Fibroblast of skin of scalp (primary cell): ENCODE measurements at places on chromosomes 12 and 14.

DNA sequence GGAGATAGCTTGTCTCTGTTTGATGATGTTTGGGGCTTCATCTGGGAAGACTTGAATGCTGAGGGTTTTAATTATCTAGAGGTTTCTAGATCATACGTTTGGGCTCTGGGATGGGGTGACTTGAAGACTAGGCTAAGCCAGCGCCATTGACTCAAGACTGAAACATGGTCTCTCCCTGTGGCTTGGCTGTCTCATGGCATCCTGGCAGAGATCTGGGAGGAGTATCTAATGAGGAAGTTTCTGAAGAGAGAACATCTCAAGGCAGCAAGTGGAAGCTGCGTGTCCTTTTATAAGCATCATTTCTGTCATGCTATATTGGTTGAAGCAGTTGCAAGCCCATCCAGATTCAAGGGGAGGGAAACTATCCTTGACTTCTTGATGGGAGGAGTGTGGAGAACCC, 104.8 kb downstream of the UNC79 start:
- DNase-seq = no peak

DNA sequence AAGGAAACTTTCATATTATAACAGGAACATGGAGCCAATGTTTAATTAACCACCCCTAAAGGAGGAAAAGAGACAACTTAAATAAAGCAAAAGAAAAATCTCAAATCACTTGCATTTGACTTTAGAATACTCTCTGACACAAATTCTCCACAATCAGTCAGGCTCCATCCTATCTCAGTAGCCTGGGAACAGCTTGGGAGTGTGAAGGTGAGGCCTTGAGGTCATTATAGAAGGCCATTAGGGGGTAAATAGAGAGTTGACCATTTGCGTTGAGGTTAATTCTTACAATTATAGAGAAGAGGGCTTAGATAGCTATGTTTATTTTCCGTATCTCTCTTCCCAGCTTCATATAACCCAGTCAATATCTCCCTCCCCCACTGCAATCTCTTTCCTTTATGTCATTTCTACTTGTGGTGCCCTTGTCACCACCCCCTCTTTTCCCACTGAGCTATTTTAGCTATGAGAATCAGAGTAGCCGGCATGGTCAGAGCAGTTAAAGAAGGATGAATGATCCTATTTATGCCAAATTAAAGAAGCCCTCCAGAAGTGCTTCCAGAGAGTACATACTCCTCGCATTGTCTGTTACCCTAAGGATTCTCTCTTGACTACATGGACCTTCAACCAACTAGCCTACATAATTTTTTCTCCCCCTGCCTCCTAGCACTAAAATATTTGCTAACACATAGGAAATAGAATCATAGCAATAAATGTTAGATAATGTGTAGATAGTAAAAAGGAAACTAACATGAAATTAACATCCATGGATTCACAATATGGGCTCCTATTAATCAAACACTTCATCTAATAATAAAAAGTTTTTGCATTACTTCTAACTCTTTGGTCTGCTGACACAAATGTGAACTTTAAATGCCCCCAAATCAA, 135.2 kb upstream of the KRR1 start:
- DNase-seq = peak; percentile 33

GRCh38 chr14:38405851-38406635, 150.2 kb upstream of the CLEC14A start:
- peak; percentile 90 for DNase-seq

DNA sequence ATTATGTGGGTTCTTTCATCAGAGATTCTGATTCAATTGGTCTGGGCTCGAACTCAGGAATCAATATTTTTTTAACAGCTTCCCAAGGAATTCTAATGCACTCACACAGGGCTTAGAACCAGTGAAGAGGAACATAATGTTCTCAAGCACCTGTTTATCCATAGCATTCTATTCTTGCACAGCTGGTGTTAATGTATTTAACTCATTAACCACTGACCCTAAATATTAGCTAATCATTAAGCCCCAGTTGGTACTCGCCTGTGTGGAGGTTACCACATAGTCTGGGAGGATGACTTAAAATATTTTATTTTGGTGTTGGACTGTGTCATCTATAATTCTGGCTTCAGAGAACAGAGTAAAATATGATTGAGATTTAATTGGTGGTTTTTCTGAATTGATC, 45.3 kb downstream of the LRP6 start:
- DNase-seq = no peak

- DNase-seq = no peak
Measured at GRCh38 chr14:91399868-91400640, 17.6 kb downstream of the CCDC88C start.

DNA sequence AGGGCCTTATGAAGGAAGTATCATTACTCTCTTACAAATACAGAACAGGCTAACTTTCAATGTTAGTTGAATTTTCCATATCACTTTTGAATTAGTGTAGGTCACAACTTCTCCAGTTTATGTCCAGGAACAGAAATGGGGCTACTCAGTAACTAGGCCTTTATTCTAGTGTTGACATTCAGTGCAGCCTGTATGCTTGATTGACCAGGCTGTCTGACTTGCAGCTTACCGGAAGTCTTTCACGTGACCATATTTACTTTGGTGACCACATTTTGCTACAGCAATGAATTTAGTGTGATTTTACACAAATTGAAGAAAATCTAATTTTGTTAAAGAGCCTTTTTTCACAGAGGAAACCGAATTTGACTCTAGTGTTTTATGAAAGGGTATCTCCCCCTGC, 12.4 kb downstream of the MTERF2 start:
- no peak for DNase-seq

DNA sequence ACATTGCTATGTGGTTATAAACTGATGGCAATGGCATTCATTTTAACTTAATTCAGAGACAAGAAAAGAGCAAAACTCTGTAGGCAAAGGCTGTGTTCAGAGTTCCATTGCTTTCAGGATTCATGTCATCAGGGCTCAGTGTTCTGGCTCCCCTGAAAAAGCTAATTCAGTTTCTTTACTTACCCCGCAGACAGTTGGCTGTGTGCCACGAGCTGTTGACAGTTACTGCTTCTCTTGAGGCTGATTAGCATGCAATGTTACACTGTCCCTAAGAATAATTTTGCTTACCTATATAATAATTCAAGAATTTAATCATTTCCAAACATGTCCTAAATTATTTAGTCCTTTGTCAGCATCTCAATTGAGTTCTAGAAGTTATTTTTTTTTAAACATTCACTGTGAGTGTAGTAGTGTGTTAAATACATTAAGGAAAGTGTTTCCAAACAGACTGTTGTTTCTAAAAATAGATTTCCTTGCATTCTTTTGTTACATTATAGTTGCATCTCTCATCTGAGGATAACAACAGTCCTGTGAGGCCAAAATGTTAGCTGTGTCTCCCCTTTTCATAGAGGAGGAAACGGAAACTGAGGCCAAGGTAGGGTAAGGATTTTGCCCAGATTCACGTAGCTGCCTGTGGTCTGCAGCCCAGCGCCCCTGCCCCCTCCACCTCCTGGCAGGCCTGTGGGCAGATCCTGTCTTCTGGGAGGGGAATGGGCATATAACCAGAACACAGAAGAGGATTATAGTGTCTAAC, 98.6 kb downstream of the PELI2 start:
- peak; percentile 77 for DNase-seq

- peak; percentile 58 for DNase-seq
Measured at GRCh38 chr14:26200687-26201086, 397.1 kb downstream of the NOVA1 start.

- no peak for DNase-seq
Measured at GRCh38 chr14:105476097-105476830, 1.6 kb downstream of the CRIP2 start.

DNA sequence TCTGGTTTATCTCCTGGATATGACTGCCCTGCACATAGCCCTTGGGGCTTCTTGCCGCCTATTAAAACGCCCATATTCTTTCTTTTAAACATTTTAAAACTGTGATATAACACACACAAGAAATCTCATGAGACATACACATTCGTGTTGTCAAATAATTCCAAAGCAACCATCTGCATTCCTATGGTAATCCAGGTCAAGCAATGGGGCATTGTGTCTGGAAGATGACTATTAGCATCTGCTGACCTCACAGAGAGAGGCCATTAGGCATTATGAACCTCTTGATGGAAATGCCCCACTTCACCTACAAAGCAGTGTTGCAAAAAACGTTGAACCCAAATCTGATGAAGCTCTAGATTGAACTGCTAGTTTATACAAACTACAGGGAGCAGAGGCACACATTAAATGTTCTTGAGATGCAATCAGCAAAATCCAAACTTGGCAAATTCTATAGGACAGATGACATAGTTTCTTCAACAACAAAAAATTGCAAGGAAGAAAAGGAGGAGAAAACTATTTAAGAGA, 513.8 kb upstream of the CCDC196 start:
- peak; percentile 66 for DNase-seq

- DNase-seq = peak; percentile 24
Measured at GRCh38 chr14:34461334-34462131, 507 bp downstream of the SPTSSA start.

GRCh38 chr12:4894019-4894418, 15.7 kb upstream of the KCNA1 start:
- no peak for DNase-seq

GRCh38 chr12:11684393-11684792, 34.9 kb downstream of the ETV6 start:
- DNase-seq = peak; percentile 31

- peak; percentile 62 for DNase-seq
Measured at GRCh38 chr12:122422730-122423257, 325 bp upstream of the CLIP1 start.

- no peak for DNase-seq
Measured at GRCh38 chr12:20482491-20483054, 114.2 kb downstream of the PDE3A start.

DNA sequence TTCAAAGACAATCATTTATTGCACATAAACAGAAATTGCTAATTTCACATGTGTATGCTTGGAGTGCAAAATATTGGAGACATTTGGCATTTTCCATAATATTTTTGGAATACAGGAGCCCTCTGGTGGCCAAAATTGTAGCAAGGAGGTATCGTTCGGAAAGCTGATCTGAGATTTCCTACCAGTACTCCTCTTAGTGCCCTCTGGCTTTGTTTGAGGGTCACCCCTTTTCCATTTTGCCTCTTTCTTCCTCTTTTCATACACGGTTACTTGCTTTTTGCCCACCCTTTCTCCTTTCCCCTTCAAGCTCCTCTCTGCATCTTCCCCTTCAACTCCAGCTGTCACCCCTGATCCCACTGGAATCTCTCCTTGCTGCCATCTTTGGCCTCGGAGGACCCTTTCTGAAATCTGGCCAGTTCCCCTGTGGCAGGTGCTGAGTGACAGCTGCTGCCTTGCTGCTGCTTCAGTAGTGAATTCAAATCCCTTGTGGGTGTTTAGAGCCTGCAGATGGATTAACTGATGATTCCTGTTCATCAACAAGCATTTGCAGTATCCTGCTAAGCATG, 164.6 kb upstream of the PARP11 start:
- DNase-seq = peak; percentile 47

GRCh38 chr12:125111403-125111802, 46.2 kb downstream of the AACS start:
- DNase-seq = no peak

- DNase-seq = no peak
Measured at GRCh38 chr12:57822392-57823130, 4.0 kb upstream of the AVIL start.

- DNase-seq = no peak
Measured at GRCh38 chr14:61474701-61475100, 153.3 kb downstream of the PRKCH start.

DNA sequence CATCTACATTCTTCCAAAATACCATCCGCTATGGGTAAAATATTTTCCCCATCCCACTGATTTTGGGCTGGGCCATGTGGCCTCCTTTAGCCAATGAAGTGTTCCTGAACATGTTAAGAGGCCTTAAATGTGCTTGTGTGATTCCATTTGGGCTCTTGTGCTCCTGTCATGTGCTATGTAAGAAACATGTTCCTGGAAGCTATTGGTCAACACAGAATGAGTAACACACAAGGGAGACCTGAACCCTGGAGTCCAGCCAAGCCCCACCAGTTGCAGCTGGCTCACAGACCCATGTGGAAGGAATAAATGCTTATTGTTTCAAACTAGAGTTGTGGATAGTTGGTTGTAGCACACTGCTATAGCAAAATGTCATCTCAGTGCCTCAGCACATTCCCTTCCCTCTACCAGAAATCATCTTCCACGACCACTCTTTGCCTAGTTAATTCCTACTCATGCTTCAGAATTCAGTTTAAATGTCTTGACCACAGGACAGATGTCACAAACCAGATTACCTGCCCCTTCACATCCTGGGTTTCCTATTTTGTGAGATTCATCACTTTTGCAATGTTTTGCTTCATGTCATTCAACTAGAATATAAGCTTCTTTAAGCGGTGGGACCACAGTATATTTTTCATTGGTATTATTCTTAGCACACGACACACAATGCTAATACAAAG, 217.3 kb upstream of the EEA1 start:
- peak; percentile 52 for DNase-seq

DNA sequence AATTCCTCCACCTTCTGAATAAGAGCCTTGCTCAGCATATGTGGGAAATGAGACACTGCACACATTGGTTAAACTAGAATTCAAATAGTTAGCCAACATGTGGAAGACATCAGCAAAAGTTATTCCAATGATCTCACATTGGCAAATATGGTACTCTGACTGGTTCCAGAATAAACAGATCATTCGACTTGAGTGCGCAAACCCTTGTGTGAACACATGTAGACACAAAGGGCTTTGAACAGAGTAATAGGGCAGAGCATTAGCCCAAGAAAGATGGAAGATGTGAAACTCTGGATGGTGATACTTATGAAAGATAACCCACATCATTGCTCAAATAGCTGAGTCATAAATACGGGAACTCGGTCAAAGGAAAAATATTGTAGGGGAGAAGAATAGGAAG, 1133.4 kb upstream of the SEL1L start:
- DNase-seq = peak; percentile 70

- no peak for DNase-seq
Measured at GRCh38 chr14:95896498-95897135, 20.0 kb downstream of the TUNAR start.

DNA sequence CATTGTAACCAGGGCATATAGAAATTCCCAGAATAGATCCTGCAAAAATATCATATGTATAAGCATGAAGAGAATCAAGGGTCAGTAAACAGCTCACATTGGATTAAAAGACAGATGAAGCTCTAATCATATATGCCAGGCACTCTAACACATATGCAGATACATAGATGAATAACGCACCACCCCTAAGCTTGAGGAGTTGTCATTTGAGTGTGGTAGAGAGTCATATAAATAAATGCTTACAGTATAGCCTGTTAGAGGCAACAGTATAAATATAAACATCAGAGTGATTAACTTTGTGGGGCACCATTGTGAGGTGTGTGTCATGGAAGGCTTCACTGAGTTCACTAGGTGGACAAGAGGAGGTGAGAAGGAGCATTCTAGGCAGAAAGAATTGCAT, 346.7 kb upstream of the PRICKLE1 start:
- no peak for DNase-seq

GRCh38 chr12:123571343-123571813, 13.0 kb upstream of the TMED2 start:
- peak; percentile 88 for DNase-seq

- DNase-seq = no peak
Measured at GRCh38 chr12:12741660-12742059, 24.5 kb downstream of the CDKN1B start.

GRCh38 chr12:54030889-54031471, 1.9 kb upstream of the HOXC5 start:
- DNase-seq = no peak
